ENCODE measurements at places on chromosomes 5 and 9. TPM values are rescaled to one million over a fixed set of nuclear protein-coding genes. Genes with fewer than 3 reads are reported as not detected.

FOXI1 gene
- not detected for total RNA-seq

ISOC1 gene
- 31.5 TPM for total RNA-seq

SIGMAR1 gene
- 167 TPM for total RNA-seq

GRCh38 chr9:115137526-115137925 lies 19.6 kb upstream of the TNC start:
- DNase-seq: no peak
- H3K36me3 ChIP-seq: no peaks in the 10 kb centered on the region
- H3K27me3 ChIP-seq: no peaks in the 10 kb centered on the region

- no peaks in the 10 kb centered on the region for H3K36me3 ChIP-seq
- H3K27ac ChIP-seq: no peak overlapping the region
- no peaks in the 10 kb centered on the region for H3K27me3 ChIP-seq
- H3K4me3 ChIP-seq: no peak overlapping the region
- DNase-seq: no peak
These were observed 20.7 kb downstream of the ITGA2 start for GRCh38 chr5:53009816-53010215.

DNA sequence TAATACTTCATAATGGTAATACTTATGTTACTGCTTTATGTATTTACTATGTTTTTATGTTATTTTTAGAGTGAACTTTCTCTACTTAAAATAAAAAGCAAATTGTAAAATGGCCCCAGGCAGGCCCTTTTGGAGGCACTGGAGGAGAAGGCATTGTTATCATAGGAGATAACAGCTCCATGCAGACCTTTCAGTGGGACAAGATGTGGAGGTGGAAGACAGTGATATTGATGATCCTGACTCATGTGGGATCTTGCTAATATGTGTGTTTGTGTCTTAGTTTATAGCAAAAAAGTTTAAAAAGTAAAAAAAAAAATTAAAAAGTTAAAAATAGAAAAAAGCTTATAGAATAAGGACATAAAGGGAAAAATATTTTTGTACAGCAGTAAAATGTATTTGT lies 74.5 kb downstream of the IQGAP2 start:
- H3K27me3 ChIP-seq: no peaks in the 10 kb centered on the region
- no peak overlapping the region for H3K4me3 ChIP-seq
- peaks cover 56% of the 10 kb centered on the region for H3K4me1 ChIP-seq
- no peaks in the 10 kb centered on the region for H3K36me3 ChIP-seq
- no peak for DNase-seq
- no peak overlapping the region for H3K27ac ChIP-seq

DNA sequence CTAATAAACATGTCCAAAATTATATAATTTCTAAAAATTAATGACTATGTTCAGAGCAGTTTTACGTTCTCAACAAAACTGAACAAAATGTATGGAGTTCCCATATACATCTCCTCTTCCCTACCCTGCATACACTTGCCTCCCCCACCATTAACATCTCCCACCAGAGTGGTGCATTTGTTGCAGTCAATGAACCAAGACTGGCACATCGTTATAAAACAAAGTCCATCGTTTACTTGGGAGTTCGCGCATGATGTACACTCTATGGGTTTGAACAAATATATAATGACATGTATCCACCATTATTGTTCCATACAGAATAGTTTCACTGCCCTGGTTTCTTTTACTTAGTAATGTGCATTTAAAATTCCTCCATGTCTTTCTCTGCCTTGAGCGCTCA lies 130.1 kb downstream of the APBA1 start:
- H3K4me1 ChIP-seq: peaks cover 28% of the 10 kb centered on the region
- H3K27me3 ChIP-seq: no peaks in the 10 kb centered on the region
- DNase-seq: no peak
- no peaks in the 10 kb centered on the region for H3K36me3 ChIP-seq

GRCh38 chr9:97907632-97908031 lies 14.7 kb downstream of the TRMO start:
- H3K27ac ChIP-seq: no peak overlapping the region
- DNase-seq: no peak
- no peaks in the 10 kb centered on the region for H3K4me1 ChIP-seq
- H3K36me3 ChIP-seq: no peaks in the 10 kb centered on the region
- H3K4me3 ChIP-seq: no peak overlapping the region

Measured in GM23338 (cell line).